PC-3 (cell line): ENCODE measurements at places on chromosomes 12 and 14. TPM values are rescaled to one million over a fixed set of nuclear protein-coding genes. Genes with fewer than 3 reads are reported as not detected.

Gene ESRRB
- not detected in 2 replicates for total RNA-seq

Gene FBRSL1
- 45.3 and 62.3 TPM in 2 replicates for total RNA-seq

Gene DDX51
- total RNA-seq = 26.7 and 37.9 TPM in 2 replicates

Gene OASL
- total RNA-seq = 6.4 and 7.6 TPM in 2 replicates

Gene SLC17A8
- total RNA-seq = not detected in 2 replicates

Gene HEBP1
- total RNA-seq = 6.2 and 8.2 TPM in 2 replicates
